Adrenal gland (tissue), 19 donors: ENCODE measurements at places on chromosomes 5 and 9. TPM values are rescaled to one million over a fixed set of nuclear protein-coding genes. Genes with fewer than 3 reads are reported as not detected.

Gene GARIN3
- not detected for total RNA-seq

Gene MEIKIN
- total RNA-seq: not detected

Gene KDM3B
- total RNA-seq: 68.4 TPM

Gene CEMIP2
- 34.6 TPM for total RNA-seq

DNA sequence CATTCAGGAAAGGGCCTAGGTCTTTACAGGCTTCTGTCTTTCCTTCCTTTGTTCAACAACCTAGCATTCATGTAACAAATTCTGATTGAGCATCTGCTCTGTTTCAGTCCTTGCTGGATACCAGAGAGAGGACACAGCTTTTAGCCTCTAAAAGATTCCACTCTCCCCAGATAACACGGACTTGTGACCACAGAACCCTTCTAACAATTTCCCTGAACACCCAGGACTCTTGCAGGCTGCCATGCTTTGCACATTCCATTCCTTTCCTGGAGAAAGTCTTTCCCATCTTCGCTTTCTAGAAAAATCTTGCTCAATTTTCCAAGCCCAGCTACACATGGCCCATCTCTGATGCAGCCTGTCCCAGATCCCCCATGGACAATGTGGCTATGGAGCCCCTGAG, 310.9 kb downstream of the ACTL7B start:
- H3K4me3 ChIP-seq: no peak overlapping the region
- no peaks in the 10 kb centered on the region for H3K36me3 ChIP-seq
- no peaks in the 10 kb centered on the region for H3K27me3 ChIP-seq

Gene POLE3
- 51.9 TPM for total RNA-seq

DNA sequence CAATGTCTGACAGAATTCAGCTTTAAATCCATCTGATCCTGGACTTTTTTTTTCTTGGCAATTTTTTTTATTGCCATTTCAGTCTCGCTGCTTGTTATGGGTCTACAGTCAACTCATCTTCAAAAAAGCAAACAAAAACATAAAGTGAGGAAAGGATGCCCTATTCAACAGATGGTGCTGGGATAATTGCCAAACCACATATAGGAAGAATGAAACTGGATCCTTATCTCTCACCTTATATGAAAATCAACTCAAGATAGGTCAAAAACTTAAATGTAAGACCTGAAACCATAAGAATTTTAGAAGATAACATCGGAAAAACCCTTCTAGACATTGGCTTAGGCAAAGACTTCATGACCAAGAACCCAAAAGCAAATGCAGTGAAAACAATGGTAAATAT, 389.1 kb upstream of the ST8SIA4 start:
- no peaks in the 10 kb centered on the region for H3K4me1 ChIP-seq
- H3K4me3 ChIP-seq: no peak overlapping the region
- H3K36me3 ChIP-seq: no peaks in the 10 kb centered on the region
- DNase-seq: no peak
- H3K27me3 ChIP-seq: no peaks in the 10 kb centered on the region

Gene POLR3G
- total RNA-seq: 0.30 TPM

Gene FGF1
- total RNA-seq: 0.42 TPM

Gene FOXD4L4
- 0.06 TPM for total RNA-seq

DNA sequence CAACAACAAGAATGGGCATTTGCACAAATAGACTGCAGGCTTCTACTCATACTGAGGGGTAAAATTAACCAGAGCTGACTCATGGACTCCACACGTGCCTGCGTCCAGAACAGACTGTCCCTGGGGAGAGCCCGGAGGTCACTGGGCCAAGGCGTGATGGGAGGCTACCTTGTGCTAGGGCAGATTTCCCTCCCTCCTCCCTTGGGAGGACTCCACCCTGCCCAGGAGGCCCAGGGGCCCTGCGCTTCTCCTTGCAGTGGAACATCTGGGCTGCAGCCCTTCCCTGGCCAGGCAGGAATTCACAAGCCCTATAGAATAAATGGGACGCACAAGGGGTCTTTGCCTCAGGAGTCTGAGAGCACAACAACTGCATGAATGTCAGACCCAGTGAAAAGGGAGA, 35.6 kb downstream of the IRX2 start:
- no peak for DNase-seq
- H3K27me3 ChIP-seq: no peaks in the 10 kb centered on the region
- no peaks in the 10 kb centered on the region for H3K4me1 ChIP-seq
- H3K36me3 ChIP-seq: no peaks in the 10 kb centered on the region
- no peak overlapping the region for H3K4me3 ChIP-seq

DNA sequence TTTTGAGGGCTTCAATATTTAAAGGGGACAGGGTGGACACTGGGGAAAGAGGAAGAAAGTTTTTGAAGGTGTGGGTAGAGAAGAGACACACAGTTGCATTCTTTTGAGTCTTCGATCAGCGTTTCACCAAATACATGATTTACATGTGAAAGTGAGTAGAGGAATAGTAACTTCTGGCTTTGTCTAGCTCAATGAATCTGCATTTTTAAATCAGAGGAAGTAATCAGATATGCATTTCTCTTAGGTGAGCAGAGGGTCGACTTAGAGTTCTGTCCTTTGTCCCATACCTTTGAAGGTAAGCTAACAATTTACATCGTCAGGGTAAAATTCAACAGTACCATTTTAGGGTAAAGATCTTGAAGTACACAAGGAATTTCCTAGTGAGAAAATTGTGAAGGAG, 406.4 kb upstream of the ZNF462 start:
- no peak for DNase-seq
- no peaks in the 10 kb centered on the region for H3K27me3 ChIP-seq
- no peaks in the 10 kb centered on the region for H3K4me1 ChIP-seq
- no peak overlapping the region for H3K4me3 ChIP-seq
- H3K27ac ChIP-seq: no peak overlapping the region

Gene HAVCR1
- total RNA-seq: not detected

GRCh38 chr5:152094060-152094459, 169.4 kb upstream of the GLRA1 start:
- no peaks in the 10 kb centered on the region for H3K4me1 ChIP-seq
- no peak overlapping the region for H3K27ac ChIP-seq
- no peaks in the 10 kb centered on the region for H3K27me3 ChIP-seq
- no peaks in the 10 kb centered on the region for H3K36me3 ChIP-seq

GRCh38 chr9:95029288-95029687, 288.2 kb downstream of the FANCC start:
- no peak for DNase-seq
- H3K27ac ChIP-seq: peak overlapping the region; percentile 3
- peaks cover 56% of the 10 kb centered on the region for H3K4me1 ChIP-seq

- peaks cover 8% of the 10 kb centered on the region for H3K4me1 ChIP-seq
- peak within 1 kb of the TSS; percentile 18 for H3K4me3 ChIP-seq
- peaks cover 4% of the 10 kb centered on the region for H3K27me3 ChIP-seq
- peak within 1 kb of the TSS; percentile 61 for H3K27ac ChIP-seq
- H3K36me3 ChIP-seq: no peaks in the 10 kb centered on the region
- DNase-seq: peak; percentile 75
These were observed at the start of gene ENTREP1 for GRCh38 chr9:69324549-69325401. Gene ENTREP1 (plus strand): TSS chr9:69325215. CDS start chr9:69325310, 95 bp downstream.

DNA sequence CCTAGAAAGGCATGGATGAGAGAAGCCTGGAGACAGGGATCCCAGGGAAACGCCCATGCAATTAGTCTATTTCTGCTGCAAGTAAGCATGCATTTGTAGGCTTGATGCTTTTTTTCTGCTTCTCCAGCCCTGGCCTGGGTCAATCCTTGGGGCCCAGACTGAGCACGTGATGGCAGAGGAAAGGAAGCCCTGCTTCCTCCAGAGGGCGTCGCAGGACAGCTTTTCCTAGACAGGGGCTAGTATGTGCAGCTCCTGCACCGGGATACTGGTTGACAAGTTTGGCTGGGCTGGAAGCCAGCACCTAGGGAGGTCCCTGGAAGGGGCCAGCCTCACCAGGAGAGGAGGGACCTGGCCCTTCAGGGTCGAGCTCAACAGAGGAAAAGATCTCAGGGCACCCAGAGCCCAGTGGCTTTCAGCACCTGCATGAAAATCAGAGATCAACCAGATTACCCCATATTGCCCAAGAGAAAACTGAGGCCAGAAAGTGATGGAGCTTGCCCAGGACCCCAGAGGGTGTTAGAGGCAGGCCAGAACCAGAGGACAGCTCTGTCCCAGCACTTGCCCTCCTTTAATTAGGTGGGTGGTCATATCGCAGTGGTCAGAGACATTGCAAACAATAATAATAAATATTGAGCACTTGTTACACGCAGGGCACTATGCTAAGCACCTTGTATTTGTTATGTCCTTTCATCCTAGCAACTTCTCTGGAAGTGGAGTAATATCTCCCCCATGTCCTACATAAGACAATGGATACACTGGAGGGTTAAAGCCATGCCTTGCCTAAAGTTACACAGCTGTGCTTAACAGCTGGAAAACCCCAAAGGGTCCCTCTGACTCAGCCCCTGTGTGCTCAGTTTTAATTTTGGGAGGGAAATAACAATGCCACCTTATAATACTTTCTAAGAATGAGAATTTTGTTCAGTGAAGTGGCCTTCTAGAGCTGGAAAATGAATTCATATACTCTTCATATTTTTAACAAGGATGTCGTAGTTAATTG, 67.1 kb downstream of the KLF4 start:
- no peaks in the 10 kb centered on the region for H3K27me3 ChIP-seq
- H3K4me3 ChIP-seq: no peak overlapping the region
- no peaks in the 10 kb centered on the region for H3K4me1 ChIP-seq
- peak; percentile 84 for DNase-seq

Gene SNCAIP
- total RNA-seq: 6.4 TPM
